ENCODE measurements at places on chromosomes 11 and 22.

- no peak for DNase-seq
Measured at GRCh38 chr11:109486129-109486528, 64.1 kb downstream of the C11orf87 start.

- no peak for DNase-seq
Measured at GRCh38 chr11:5348551-5349194, 2.6 kb upstream of the OR51B6 start.

DNA sequence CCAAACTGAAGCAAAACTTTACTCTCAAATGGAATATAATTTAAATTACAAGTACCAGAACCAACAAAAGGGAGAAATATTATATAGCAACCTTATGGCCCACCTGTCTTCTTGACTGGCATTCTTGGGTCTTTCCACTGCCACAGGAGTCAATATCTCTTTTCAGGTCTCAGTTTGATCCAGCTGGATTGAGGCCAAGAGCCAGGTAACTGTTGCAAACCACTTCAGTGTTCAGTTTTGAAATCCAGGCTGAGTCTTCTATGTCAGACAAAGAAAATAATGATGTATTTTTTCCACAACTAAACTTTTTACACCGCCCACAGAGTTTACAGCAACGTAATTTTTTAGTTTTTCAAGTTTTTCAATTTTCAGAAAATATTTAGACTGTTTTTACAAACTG lies 648 bp downstream of the DLG2 start:
- DNase-seq = no peak

DNA sequence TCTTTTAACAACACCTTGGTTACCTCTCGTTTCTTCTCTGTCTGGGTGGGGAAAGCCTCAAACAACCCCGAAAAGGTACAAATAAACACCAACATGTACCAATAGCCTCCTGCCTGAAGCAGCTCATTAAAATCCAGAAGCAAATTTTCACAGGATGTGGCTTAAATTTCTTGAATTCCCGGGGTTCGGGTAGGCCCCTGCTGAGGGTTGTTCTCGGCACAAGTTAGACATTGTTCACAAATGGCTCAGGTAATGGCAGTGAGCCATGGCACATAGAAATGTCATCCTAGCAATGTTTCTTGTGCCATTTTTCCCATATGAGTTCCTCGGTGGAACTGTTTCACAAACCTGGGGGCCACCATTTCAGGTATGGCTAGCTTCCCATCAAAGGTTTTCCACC lies 19.7 kb upstream of the GLYATL1 start:
- no peak for DNase-seq

- no peak for DNase-seq
Measured at GRCh38 chr11:116062490-116063171, 558.4 kb upstream of the CADM1 start.

GRCh38 chr11:68893282-68893681 lies 10.3 kb downstream of the MRPL21 start:
- DNase-seq = no peak

GRCh38 chr11:27839226-27839913 lies 139.1 kb upstream of the BDNF start:
- DNase-seq = no peak

DNA sequence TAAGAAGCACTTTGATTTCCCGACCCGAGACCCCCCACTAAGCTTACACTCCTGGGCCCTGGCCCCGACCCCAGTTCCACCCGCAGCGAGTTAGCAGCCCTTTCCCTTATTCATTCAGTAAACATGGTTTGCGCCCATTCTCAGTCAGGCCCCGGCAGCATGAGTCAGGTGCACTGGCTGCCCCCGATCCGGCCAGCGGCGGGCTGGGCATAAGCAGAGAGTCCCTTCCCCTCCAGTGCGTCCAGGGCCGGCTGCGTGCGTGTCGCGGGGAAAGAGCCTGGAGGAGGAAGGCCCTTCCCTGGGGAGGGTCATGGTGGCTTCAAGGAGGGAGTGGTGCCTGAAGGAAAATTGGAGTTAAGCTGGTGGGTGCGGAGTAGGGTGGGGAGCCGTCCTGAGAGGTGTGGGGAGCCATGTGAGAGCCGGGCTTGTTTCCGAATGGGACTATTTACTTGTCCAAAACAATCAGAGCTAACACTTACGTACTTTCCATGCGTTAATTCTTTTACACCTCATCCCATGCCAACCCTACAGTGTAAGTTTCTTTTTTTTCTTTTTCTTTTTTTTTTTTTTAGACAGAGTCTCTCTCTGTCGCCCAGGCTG lies 657 bp downstream of the IGHMBP2 start:
- peak; percentile 42 for DNase-seq

GRCh38 chr22:42939451-42939881 lies 75.5 kb downstream of the PACSIN2 start:
- DNase-seq = no peak

GRCh38 chr11:134363161-134363560 lies 31.4 kb downstream of the GLB1L2 start:
- no peak for DNase-seq

GRCh38 chr22:19178657-19179496 lies at the start of gene SLC25A1:
TSS of gene SLC25A1 (minus strand) at chr22:19178736. CDS start at chr22:19178673, 63 bp downstream.
- peak; percentile 91 for DNase-seq

- no peak for DNase-seq
Measured at GRCh38 chr11:31959716-31960115, 131.2 kb upstream of the RCN1 start.

- peak; percentile 15 for DNase-seq
Measured at GRCh38 chr11:58513747-58514367, 6.0 kb upstream of the OR5B21 start.

- DNase-seq = no peak
Measured at GRCh38 chr11:26599425-26599824, 27.4 kb upstream of the MUC15 start.

- DNase-seq = no peak
Measured at GRCh38 chr11:64144587-64145472, 21.1 kb downstream of the MACROD1 start.

DNA sequence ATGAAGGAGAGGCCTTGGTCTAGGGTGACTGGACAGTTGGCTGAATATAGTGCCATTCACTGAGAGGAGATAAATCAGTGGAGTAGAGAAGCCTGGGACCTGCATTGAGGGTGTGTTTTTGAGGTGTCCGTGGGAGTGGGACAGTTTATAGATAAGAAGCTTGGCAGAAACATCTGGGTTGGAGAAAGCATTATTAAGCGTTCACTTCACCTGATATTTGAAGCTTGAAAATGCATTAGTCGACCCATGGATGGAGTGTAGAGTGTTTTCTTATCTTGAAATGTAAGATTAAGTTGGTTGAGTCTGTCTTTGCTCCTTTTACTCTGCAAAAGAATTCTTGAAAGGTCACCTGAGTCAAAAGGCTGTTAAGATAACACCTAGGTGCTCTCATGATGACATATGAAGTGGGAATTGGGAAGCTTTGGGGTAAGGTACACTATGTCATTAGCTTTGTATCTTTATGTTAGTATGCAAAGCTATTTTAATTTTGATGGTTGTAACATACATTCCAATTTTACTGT lies 160.7 kb downstream of the ARHGAP42 start:
- no peak for DNase-seq

- no peak for DNase-seq
Measured at GRCh38 chr11:127037596-127037995, 37.0 kb upstream of the KIRREL3 start.

DNA sequence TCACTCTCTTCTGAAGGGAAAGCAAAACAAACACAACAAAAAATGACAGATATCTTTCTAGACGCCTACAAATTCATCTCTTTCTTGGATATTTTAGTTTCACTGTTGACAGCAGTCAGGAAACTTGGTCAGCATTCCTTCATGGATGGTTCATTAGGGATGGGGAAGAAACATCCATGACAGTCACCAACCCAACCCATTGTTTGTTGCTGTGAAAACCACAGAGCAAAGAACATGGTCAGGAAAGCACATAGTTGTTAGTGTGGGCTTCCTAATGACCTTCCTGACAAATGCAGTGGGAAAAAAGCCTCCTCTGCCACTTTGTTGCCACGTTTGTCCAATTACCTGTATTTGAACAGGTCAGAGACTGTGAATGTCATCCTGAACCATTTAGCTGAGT lies 139.8 kb upstream of the SNX19 start:
- DNase-seq = no peak

GRCh38 chr11:73184953-73185671 lies 33.0 kb upstream of the P2RY2 start:
- peak; percentile 69 for DNase-seq

- DNase-seq = peak; percentile 82
Measured at GRCh38 chr11:76768088-76768908, 14.9 kb upstream of the TSKU start.

DNA sequence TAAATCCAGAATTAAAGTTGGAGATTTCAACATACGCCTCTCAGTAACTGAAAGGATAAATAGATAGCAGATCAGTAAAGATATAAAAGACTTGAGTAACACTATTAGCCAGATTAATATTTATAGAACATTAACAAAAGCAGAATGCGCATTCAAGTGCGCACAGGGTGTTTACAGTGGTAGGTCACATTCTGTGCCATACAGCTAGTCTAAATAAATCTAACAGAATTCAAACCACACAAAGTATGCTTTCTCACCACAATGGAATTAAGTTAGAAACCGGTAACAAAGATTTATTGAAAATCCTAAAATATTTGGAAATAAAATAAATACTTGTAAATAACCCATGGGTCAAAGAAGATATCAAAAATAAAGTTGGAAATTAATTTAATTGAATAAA lies 341.0 kb downstream of the DYNC2H1 start:
- DNase-seq = no peak

GRCh38 chr11:134272381-134273316 lies 3.5 kb upstream of the GLB1L3 start:
- DNase-seq = no peak

DNA sequence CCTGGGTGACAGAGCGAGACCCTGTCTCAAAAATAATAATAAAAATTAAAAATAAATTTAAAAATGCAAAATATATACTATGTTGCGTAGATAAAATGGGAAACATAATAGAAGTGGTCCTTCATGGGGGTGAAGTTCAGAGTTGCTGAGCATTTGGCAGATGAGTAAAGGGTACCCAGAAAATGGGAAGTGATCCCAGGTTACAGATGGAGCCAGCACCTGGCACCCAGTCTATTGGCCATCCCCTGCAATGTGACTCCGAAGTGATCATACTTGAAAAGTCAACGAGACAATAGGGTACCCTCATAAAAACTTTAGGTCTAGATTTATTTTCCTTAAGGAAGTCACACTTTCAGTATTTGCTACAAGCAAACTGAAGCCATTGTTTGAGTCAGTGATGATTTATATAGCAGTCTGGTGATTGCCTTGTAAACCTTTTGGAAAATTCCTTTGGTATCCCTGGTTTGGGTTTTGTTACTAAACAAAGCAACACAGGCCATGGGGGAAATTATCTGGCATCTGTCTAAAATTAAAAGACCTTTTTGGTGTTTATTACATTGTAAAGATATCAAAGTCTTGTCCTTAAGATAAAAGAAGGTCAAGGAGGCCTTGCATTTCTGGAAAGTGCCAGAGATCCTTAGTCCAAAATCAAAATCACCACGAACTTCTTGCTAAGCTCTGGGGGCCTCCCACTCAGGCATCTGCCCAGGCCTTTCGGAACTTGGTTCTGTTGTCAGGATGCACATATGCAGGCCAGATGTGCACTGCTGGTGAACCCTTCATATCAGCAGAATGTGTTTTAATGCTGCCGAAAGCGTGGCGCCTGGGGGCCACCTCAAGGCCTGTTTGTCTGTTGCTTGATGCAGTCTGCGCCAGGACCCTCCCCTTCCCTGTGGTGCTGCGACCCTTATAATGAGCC lies 4.3 kb downstream of the SMARCB1 start:
- no peak for DNase-seq
